NCI-H460 (cell line): ENCODE measurements at places on chromosomes 7 and 10.

GRCh38 chr7:130673066-130673465 is 4.5 kb upstream of the COPG2 start:
- no peak for DNase-seq

DNA sequence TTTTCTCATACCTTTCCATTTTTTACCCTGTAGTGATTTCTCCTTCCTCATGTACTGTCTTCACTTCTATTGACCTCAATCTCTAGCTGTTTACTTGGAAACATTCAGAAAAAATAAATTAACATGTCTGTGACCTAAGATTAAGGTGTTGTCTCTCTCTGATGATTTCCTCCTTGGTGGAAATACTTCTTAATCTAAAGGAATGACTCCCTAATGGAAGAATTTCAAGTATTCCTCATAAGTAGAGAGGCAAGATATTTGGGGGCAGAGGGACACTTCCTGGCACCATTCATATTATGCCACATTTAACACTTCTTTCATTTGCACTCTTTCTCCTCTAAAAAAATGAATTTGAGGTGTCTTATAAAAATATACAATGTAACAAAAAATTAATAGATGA is 202.8 kb downstream of the NEBL start:
- DNase-seq = no peak

DNA sequence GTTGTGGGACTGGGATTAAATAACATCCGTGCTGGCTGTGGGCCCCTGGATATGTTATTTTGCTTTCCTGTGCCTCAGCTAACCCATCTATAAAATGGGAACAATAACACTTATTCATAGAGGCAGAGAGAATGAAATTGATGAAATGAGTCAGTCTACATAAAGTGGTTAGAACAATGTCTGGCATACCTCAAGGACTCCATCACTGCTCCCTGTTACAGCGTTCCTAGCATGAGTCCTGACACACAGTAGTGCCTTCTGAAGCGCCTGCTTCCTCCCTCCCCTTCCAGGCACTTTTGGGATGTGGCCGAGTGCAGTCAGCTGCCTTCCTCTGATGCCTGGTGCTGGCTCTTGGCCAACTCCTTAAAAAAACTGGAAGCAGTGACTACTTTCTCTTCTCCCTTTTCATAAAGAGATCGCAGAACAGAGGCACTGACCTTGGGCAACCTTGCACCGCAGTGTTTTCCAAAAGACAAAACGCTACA is 108.4 kb upstream of the ZMIZ1 start:
- no peak for DNase-seq

- no peak for DNase-seq
These were observed 3.2 kb downstream of the SNCG start for GRCh38 chr10:86961481-86962091.

DNA sequence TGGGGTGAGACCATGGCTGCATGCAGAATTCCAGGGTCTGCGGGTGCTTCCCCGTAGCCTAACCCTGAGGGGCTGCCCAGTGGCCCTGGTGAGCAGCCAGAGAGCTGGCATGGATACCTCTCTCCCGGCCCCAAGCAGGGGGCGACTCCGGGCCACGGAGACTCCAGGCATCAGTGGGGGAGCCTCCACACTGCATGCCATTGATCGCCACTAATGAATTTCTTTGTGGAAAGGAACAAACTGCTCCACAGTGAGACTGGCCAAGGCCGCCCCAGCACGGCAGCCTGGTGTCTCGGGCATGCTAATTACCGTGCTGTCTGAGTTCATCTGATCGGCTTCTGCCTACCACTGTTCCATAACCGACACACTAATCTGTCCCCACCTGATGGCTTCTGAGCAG is 184.4 kb downstream of the GRID1 start:
- no peak for DNase-seq

- DNase-seq = no peak
These were observed 2.8 kb upstream of the SMARCD3 start for GRCh38 chr7:151251328-151251688.

DNA sequence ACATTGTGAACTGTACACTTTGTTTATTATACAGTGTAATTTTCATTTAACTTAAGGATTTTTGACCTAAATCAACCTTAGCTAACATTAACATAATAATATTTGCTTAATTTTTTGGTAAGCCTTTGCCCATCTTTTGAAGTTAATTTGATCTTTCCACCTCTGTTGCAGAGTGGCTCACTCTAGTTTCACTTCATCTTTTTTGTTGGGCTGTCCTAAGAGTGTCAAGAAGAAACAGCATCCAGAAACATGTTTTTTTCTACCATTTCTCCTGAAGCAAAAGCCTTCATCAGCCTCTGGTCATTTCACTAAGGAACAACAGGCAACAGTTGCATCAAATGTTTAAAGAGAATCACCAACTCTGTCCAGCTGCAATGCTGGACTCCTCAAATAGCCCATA is 824.7 kb downstream of the REEP3 start:
- no peak for DNase-seq

- DNase-seq = no peak
These were observed 146.1 kb downstream of the ABCA13 start for GRCh38 chr7:48317360-48317759.

DNA sequence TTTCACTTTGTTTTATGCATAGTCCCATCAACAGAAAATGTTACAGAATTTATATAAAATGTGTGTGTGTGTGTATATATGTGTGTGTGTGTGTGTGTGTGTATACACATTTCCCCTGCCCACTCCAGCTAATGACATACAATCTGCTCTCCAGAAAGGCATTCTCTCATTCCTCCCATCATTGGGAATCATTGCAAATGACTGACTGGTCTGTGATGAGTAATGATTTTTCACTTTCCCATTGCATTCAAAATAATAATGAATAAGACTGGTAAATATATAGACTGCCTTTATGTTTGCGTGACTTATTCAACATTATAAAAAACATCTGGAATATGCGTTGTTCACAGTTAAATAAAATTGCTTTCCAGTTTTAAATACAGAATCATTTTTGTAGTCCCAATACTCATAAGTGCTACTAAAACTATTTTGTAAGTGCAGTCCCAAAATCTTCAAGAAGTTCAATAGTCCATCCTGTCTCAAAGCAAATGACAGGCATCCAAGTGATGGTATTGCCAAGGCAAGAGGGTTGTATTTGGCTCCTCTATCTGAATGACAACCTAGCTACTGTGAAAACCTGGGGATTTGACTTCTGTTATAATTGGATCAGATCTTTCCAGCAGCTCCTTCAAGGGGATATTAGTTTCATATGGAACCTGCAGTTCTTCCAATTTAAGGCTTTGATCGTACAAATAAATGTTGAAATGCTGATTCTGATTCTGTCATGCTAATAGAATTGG is 150.9 kb downstream of the POLR1F start:
- DNase-seq = no peak

DNA sequence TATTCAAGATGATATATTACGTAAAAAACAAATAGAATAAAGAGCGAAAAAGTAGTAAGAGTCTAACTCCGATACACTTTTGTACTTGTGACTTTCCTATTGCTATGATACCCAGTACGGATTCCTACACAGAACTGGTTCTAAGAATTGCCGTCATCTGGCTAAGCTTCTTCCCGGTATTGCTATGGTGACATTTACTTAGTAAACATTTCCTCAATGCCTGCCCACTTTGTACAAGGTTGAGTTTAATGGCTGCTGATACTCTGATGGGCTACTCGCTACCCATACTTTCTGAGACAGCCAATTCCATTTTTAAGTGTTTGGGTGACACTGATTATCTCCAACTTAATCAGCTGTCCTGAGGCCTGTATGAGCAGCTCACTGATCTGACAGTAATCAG is 55.6 kb downstream of the OSBPL3 start:
- DNase-seq = no peak

- DNase-seq = no peak
These were observed 46.2 kb downstream of the CELF2 start for GRCh38 chr10:11063856-11064255.

GRCh38 chr7:140540136-140540777 is 61.0 kb upstream of the MKRN1 start:
- DNase-seq = no peak

DNA sequence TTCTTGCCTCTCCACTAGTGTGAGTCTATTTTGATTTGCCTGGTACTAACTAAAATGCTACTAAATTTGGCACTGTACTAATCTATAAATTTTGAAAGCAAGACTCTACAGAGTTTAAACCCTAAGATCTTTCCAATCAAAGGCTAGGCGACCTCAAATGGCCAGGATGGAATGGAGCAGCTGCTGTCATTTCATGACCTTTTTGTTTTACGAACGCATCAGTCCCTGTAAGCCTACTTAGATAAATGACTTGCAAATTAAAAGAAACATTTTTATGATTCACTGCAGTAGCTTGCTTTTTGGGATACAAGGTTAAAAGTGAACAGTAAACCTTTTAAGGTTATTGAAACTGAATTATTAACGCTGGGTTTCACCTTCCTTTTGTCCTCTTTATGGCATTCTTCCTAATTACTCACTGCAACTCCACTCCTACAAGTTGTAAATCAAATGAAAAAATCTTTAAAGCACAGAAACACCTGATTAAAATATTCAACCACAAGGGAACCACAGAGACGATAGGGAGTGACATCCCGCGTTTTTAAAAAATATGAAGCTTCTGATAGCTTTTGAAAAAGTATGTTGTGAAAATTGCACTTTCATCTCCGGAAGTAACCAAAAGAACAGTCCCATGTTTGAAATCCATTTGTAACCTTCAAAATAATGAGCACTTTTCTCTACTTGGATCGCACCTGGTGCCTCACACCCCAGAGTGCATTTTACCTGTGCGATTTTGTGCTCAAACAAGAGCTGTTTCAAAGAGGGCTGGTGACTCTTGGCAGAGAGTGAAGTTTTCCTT is 595.1 kb downstream of the PARD3 start:
- DNase-seq = no peak

GRCh38 chr10:76197293-76197692 is 765.9 kb downstream of the LRMDA start:
- no peak for DNase-seq

GRCh38 chr10:107971973-107972372 is 807.5 kb upstream of the SORCS1 start:
- no peak for DNase-seq

DNA sequence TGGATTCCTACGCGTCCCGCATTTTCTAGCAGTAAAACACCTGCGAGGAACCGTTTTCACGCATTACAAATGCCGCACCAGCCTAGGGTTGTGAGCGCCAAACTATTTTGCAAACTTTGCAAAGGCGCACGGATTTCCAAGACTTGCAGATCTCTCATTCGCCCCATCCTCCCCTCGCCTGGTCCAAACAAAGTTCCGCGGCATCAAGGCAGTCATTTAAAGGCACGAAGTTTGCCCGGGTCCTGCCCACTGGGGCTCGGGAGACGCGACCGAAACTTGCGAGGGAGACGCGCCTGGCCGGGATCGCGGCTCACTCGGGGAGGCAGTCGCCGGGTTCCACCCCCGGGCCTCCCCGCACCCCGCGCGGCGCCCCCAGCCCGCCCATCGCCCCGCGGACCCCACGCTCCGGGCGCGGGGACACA is 613 bp downstream of the USP6NL start:
- no peak for DNase-seq

DNA sequence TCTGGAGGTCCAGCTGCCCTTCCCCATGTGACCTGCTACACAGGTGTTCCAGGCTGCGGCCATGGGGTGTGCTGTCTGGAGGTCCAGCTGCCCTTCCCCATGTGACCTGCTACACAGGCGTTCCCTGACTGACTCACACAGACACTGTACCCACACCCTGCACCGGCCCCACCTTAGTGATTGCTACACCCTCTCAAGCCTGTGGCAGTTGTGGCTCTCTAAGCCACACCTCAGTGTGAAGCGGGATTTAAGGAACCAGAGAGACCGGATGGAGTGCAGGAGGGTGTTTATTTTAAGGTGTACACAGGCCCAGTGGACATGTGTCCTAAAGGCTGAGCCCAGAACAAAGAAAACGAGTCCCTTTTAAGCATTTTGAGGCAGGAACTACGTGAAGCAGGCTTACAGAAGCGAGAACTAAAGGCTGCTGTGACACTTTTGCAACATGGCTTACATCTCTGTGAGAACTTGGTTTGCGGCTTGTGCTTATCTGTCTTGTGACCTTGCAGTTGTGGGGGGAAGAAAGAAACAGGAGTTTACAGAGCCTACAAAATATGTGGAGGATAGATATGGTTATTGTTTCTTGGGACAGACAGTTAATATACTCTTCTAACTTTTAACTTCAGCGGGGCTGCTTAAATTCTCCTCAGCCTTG is 326.4 kb downstream of the PAXIP1 start:
- no peak for DNase-seq

DNA sequence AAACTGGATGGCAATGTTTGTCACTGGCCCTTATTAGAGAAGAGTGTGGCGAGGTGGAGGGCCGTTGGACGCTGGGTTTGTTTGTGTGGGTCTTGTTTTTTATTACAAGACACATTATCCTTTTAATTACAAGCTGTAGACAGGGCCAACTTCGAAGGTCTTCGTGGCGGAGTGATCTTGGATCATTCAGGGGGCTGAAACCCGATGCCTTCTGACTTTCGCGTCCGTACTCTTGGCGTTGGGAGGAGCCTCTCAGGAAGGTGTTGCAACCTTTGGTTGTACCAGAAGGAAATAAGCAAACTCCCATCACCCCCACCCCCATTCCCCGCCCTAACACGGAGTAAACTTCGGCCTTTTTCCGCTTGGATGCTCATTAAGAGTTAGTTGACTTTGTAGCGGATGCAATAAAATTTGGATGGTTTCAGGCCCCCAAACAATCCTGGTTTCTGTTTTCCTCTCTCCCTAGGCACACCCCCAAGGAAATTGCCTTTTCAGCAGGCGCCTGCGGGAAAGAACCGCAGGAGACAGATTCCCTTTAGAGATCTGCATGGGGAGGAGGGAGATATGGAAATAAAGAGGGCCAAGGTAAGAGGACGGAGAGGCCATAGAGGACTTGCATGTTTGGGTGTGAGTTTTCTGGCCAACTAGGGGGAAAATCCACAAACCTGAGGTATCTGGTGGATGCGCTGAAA is 294.5 kb upstream of the NFE2L3 start:
- DNase-seq = no peak

DNA sequence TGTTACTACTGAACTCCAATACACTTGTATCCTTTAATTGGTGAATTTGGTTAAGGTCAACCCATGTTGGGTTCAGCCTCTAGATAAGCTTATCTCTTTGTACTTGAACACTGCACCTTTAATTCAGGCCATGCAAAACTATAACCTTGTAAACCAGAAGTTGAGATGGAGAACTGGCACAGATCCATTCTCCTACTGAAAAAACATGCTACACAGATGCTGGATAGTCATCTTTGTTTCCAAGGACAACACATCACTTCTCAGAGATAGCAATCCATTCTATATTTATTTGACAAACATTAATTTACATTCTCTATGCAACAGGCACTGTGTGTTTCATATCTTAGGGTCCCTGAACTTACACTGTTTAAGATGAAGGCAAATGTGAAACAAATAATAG is 2.9 kb upstream of the CDK14 start:
- DNase-seq = no peak

GRCh38 chr7:18202315-18203045 is 174.8 kb upstream of the PRPS1L1 start:
- no peak for DNase-seq

GRCh38 chr7:137480401-137480800 is 136.9 kb upstream of the PTN start:
- DNase-seq = no peak

DNA sequence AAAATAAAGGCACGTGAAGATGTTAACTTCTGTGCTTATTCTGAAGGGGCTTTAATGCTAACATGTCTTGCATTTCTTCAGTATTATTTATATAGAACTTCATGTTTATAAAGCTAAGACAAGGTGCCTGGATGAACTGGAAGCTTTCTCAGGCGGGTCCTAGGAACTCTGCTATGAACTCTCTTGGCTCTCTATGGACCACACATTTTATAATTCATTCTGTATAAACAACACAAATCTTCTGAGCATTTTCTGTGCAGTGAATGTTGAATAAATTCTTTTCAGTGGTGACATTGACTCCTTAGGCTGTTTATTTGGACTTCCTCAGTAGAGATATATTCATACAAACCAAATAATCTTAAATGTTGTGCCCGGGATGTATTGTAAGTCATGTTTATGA is 79.6 kb downstream of the TRIL start:
- DNase-seq = no peak
